Endothelial cell of umbilical vein (primary cell): ENCODE measurements at places on chromosomes 4 and X. TPM values are rescaled to one million over a fixed set of nuclear protein-coding genes. Genes with fewer than 3 reads are reported as not detected.

Gene SERTM2
- not detected in 2 replicates for total RNA-seq

DNA sequence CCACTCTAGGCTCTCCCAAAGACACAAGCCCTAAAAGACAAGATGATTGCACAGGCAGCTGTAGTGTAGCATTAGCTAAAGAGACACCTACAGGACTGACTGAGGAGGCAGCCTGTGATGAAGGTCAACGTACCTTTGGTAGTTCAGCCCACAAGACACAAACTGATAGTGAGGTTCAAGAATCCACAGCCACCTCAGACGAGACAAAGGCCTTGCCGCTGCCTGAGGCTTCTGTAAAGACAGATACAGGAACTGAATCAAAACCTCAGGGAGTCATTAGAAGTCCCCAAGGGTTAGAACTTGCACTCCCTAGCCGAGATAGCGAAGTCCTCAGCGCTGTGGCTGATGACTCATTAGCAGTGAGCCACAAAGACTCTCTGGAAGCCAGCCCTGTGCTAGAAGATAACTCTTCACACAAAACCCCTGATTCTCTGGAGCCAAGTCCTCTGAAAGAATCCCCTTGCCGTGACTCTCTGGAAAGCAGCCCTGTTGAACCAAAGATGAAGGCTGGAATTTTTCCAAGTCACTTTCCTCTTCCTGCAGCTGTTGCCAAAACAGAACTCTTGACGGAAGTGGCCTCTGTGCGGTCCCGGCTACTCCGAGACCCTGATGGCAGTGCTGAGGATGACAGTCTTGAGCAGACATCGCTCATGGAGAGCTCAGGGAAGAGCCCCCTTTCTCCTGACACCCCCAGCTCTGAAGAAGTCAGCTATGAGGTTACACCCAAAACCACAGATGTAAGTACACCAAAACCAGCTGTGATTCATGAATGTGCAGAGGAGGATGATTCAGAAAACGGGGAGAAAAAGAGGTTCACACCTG, 306.3 kb downstream of the ANK2 start:
- peak; percentile 11 for DNase-seq

- DNase-seq: no peak
Observed at GRCh38 chrX:136754651-136755050, 26.1 kb downstream of the ARHGEF6 start.

Gene SNCA
- 116 and 124 TPM in 2 replicates for total RNA-seq

DNA sequence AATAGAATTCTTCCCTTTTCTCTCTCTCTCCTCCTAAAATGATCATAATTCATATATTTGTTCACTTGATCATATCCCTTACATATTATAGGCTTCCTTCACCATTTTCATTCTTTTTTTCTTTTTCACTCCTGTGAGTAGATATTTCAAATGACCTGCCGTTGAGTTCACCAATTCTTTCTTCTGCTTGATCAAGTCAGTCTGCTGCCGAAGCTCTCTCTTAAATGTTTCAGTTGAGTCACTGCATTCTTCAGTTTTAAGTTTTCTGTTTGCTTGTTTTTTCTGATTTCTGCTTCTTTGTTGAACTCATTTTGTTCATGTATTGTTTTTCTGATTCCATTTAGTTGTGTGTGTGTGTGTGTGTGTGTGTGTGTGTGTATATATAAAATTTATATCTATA, 354.3 kb downstream of the GPAT3 start:
- DNase-seq: no peak
